H1 (cell line): ENCODE measurements at places on chromosomes 12 and 14. TPM values are rescaled to one million over a fixed set of nuclear protein-coding genes. Genes with fewer than 3 reads are reported as not detected.

GRCh38 chr14:50260511-50260910 is 29.1 kb upstream of the SOS2 start:
- DNase-seq = no peak

DNA sequence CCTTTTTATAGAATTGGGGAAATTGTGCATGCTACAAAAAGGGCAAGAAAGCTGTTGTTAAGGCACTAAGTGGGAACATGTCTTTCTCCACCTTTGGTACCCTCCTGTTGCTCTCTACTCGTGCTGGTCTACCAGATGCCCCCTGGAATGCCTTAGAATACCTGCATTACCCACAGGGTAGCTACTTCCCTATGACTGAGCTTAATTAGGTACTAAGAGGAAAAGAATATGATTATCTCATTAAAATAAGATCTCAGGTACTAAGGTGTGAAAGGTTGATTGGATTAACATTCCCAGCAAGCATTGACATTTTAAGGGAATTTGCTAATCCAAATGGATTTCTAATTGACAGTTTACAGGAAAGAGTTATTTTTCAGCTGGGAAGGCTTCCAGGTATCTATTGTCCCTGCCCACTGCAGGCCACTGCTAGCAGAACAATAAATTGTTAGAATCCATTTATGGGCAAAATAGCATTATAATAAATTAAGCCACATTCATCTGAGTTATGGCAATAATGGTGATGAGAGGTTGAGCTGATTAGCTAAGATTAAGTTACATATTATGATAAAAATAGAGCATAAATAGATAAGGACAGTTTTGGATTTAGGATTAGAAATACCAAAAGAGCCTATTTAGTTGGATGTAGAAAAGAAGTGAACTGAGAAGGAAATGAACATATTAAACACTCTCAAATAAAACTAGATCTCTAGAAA is 67.8 kb upstream of the GRIP1 start:
- DNase-seq = no peak

DNA sequence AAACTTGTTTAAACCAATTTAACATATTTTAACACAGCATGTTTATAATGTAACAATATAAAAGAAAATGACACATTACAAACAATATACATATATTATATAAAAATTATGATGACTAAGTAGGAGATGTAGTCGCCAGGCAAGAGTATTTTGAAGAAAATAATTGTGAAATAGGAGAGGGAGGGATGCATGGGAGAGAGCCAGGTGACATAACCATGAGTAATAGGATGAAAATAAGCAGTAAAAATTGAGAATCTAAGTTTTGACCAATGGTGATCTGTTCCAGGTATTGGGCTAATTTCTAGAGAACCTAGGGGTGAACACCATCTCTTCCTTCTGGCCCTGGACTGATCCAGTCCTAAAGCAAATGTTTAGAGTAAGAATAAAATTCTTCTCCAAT is 315.2 kb upstream of the G2E3 start:
- no peak for DNase-seq

- no peak for DNase-seq
Measured at GRCh38 chr12:29782871-29783772, 620 bp downstream of the TMTC1 start.

- no peak for DNase-seq
Measured at GRCh38 chr12:131923260-131923659, 5.8 kb upstream of the PUS1 start.

DNA sequence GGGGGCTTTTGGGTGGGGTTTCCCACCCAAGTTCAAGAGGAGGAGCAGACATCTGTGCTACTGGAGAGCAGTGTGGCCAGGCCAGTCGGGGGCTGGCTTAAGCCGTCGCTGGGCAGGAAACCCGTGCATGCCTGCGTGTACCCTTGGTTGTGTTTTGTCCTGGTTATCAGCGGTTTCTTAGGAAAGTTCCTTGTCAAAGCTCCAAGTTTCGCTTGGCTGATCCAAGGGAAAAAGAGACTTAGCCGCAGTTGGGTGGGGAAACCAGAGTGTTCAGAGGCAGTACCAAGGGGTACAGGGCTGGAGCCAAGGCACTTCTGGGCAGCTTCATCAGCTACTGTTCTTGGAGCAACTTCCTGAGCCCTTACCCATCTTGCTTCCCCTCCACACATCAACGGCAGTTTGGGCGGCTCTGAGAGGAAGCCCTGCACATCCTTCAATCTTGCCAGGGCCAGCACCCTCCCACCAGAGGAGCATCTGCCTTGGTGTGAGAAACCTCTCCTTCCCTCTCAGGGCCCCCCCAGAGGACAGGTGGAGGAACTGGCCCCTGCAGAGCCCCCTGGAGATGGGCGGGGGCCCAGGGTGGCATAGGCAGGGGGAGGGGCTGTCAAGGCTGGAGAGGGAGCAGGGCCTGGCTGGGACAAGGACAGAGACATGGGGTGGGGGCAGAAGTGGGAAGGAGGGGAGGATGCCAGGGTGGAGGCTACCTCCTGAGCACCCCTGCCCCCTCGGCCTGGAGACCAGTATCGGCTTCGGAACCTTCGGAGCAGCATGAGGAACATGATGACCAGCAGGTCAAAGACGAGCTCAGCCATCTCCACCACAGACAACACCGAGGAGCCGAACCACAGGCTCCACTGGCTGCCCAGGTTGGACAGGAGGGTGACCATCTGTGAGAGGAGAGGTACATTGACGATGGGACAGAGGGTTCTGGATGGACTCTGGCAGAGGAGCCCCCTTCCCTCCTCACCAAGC is 5.8 kb upstream of the TNFRSF1A start:
- DNase-seq = no peak

EGLN3 gene
- 8.8 and 10.6 TPM in 2 replicates for polyA plus RNA-seq

- no peak for DNase-seq
Measured at GRCh38 chr12:90653040-90653439, 301.9 kb downstream of the CCER1 start.

GRCh38 chr12:132432721-132433577 is 57.0 kb upstream of the FBRSL1 start:
- DNase-seq = no peak

DNA sequence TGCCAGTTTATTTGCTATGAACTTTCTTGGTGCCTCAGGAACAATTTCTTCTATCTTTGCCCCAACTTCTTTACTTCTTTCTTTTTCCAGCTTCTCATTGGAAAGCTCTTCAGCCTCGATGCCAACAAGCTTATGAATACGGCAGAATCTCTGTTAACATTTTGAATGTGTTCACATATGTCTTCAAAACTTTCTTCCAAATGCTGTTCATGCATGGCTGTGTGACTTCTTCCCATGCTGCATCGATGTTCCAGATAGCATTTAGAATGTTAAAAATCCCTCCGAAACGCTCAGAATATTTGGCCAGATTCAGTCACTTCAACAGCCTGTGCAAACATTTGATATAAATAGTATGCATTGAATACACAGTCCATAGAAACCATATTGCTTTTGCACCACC is 247.8 kb upstream of the ARID2 start:
- no peak for DNase-seq

DNA sequence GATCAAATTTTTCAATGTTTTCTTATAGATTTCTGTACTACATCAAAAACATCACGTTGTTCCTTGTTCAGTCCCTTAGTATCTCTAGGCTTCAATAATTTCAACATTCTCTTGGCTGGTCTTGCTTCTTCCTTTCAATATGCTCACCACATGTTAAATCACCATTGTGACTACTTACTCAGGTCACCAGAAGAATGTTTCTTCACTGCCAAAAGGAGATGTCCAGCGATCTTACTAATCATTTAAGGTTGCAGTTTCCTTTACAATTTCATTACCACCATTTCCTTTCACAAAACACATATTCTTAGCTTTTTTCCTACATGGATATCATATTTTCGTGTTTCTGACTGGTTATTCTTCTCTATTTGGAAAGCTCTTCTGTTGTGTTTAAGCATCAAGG is 363.8 kb downstream of the NAV3 start:
- DNase-seq = no peak

CLEC12A gene
- polyA plus RNA-seq = not detected in 2 replicates

GRCh38 chr14:51020024-51020710 is 74.7 kb downstream of the TRIM9 start:
- no peak for DNase-seq
